ENCODE measurements at places on chromosomes 2 and 18. TPM values are rescaled to one million over a fixed set of nuclear protein-coding genes. Genes with fewer than 3 reads are reported as not detected.
A peak's percentile ranks its signal among the peaks of the same experiment; 100 is the strongest.

TLX2 gene
- total RNA-seq: not detected

CHRNG gene
- not detected for total RNA-seq

MIB1 gene
- 79.5 TPM for total RNA-seq

ESPNL gene
- total RNA-seq: 0.40 TPM

GREB1L gene
- 11.0 TPM for total RNA-seq

CNDP1 gene
- total RNA-seq: 0.29 TPM

MRPL30 gene
- total RNA-seq: 37.3 TPM

CYB5A gene
- total RNA-seq: 223 TPM

CNTNAP5 gene
- 8.9 TPM for total RNA-seq

- DNase-seq: no peak
Observed at GRCh38 chr2:148282201-148282600, 261.3 kb downstream of the MBD5 start.

- no peak for DNase-seq
Observed at GRCh38 chr2:68745006-68745405, 10.4 kb downstream of the ARHGAP25 start.

GRCh38 chr2:127941461-127941860 is 55.7 kb upstream of the AMMECR1L start:
- DNase-seq: no peak

GRCh38 chr2:158774681-158775080 is 20.4 kb upstream of the DAPL1 start:
- DNase-seq: no peak

GRCh38 chr2:240156435-240157146 is 16.1 kb upstream of the OTOS start:
- DNase-seq: no peak

GRCh38 chr2:227805578-227805977 is 8.1 kb upstream of the CCL20 start:
- no peak for DNase-seq

DNA sequence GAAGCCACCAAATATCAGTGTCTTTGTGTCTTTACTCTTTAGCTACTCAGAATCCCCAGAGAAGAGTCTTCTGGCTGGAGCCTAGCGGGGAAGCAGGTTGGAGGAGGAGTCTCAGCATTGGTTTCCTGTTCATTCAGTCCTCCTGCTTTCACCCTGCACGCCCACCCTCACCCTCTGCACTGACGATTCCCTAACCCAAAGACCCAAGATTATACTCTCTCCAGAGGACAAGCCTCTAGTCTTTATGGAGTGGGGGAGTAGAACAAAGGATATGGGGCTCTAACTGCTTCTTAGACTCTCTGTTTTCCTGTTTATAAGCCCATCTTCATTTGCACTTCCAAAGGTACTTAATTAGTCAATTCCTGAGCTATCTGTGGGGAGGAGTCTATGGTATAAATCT is 338.8 kb downstream of the AGPS start:
- no peak for DNase-seq

- no peak for DNase-seq
Observed at GRCh38 chr2:9560628-9561027, 5.0 kb upstream of the ADAM17 start.

GRCh38 chr18:31303771-31304170 is 14.2 kb upstream of the DSG1 start:
- no peak for DNase-seq

- no peak for DNase-seq
Observed at GRCh38 chr2:150129921-150130575, 357.4 kb downstream of the RND3 start.

DNA sequence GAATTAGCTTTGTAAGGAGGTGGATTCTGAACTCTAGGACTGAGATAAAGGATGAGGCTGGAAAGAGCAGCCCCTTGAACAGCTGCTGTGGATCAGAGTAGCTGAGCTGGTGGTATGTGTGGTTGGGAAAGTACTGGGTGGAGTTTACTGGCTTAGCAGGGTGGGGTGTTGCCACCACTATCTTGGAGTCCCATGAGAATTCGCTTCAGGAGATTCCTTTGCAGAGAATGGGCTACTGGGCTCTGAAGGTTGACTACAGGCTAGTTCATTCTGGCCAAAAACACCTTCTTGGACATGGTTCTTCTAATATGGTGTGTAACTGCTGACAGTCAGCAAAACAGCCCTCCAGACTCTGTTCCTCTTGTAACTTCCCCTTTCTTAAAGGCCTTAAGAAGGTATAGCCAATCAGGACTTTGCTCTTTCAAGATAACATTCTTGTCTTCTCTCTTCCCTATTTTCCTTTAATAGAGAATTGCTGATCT is 52.7 kb downstream of the TET3 start:
- DNase-seq: no peak

DNA sequence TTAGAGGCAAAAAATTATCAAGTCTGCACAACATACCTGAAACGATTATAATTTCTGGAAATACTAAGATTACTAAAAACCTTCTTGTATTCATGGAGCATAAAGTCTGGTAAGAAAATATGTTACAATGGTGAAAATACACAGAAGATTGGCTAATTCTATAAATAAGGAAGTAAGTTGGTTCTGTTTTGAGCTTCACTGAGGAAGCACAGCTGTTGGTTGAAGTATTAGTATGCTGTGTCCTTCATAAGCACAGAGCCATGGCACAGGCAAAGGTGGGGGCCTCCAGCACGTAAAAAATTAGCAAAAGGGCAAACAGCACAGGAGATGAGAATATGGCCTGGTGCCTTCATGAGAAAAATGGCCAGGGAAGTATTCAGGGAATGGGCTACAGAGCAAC is 40.4 kb upstream of the ANKRD62 start:
- no peak for DNase-seq

DNA sequence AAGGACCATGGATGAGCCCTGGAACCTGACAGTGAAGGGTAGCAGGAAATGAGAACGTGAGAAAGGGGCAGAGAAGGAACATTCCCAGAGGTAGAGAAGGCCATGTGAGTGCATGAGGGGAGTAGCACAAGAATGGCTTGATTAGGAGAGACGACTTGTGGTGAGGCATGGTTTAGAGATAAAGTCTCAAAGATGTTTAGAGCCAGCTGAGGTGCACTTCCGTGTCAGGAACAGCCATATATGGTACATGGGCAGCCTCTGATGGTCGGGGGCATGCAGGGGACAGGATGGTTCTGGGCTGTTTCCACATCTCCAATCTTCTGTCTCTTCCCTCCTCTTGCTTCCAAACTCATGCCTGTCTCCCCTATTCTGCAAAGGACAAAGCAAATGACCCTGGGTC is 28.8 kb upstream of the EFEMP1 start:
- no peak for DNase-seq

DNA sequence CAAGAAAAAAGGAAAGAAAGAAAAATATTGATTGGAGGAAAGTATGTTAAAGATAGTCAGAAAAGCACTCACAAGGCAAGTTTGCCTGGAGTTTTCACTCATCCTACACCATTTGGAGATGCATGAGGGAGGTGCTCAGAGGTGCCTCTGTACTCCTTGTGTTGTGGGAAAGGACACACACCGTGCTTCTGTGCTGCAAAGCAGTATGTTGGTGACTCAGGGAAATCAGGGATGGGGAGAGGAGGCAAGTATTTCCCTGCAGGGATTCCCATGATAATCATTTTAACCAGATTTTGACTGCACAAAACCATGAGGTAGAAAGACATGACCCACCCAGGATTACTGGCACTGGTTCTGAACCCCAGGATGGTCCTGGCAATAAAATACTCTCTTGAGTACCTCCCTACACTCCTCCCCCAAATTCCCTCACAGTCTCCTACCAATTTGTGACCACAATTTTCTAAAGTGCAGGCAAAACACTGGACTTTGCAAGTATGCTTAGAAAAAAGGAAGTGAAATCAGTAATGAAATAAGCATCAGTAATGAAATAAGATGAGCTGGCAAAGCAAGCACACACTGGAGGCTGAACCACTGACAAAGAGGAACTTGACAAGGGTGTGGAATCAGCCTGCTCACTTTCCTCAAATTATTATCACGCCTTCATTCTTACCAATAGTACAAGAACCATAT is 155.5 kb upstream of the ACVR2A start:
- DNase-seq: no peak

- DNase-seq: no peak
Observed at GRCh38 chr2:206154197-206154596, 5.0 kb downstream of the NDUFS1 start.

DNA sequence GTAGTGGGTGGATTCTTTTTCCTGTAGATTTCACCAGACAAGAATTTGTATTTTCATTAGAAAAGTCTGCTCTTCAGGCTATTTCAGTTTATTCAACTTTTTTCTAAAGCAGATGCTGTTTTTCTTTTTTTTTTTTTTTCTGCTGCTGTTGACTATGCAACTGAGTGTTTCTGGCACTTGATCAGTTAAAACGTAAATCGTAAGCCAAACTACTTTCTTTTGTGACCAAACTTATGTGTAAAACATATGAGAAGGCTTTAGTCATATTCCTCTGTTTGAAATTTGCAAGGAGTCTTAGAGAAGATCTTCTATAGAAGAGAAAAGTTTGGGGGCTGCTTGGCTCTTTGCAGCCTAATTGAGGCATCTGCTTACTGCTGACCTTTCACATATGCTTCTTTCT is 170.1 kb downstream of the PARD3B start:
- DNase-seq: no peak

DNA sequence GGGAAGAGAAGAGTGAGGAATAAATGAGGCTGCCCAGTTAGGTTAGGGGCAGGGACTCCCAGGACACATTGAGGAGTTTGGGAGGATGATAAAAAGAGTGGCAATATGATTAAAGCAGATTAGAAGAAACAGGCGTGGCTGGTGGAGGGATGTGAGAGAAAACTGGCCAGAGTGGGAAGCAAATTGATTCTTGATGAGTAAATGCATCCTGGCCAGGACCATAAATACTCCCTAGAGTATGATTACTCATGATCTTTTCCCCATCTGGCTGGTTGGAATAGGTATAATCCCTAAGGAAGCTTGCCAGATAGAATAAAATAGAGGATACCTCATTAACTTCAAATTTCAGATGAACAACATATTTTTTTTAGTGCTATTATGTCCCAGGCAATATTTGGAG is 21.5 kb upstream of the DAW1 start:
- no peak for DNase-seq

GRCh38 chr2:219099329-219099728 is 38.6 kb upstream of the IHH start:
- no peak for DNase-seq

- DNase-seq: no peak
Observed at GRCh38 chr2:120798567-120799247, 63.0 kb downstream of the GLI2 start.

- DNase-seq: no peak
Observed at GRCh38 chr2:153349603-153350002, 129.0 kb downstream of the RPRM start.

DNA sequence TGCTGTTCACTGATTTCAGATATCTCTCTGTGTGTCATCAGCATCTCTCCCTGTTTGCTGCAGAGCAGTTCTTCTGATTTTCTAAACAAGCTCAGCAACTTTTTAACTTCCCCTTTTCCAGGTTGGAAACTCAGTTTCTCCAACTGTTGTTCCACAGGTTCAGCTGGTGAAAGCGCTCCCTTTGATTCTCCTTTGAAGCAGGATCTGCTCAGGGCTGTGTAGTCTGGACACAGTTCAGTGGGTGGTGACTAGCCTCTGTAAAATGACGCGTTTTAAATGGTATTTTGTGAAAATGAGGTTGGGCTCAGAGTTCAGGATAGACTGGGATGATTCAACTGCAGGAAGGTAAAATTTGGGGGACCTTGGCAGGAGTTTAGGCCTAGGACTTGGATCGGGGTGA is 106.3 kb downstream of the TRIM43 start:
- no peak for DNase-seq

DNA sequence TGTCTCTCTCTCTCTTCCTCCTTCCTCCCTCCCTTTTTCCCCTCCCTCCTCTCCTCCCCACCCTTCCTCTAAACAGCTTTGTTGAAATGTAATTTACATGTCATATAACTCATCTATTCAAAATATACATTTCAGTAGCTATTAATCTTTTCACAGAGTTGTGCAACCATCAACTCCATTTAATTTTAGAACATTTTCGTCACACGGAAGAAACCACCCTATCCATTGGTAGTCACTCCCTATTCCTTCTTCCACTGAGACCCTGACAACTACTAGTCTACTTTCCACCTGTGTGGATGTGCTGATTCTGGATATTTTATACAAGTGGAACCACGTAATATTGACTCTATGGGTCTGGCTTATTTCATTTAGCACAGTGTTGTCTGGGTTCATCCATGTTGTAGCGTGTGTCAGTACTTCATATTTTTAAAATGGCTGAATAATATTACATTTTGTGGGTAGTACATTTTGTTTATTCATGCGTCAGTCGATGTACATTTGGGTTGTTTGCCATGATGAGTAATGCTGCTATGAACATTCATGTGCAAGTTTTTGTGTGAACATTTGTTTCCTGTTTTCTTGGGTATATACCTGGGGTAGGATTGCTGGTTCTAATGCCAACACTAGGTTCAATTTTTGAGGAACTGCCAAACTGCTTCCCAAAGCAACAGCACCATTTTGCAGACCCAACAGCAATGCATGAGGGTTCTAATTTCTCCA is 100.1 kb upstream of the GCFC2 start:
- DNase-seq: no peak

GRCh38 chr2:140580532-140581151 is 1550.2 kb downstream of the LRP1B start:
- no peak for DNase-seq

- no peak for DNase-seq
Observed at GRCh38 chr2:149080971-149081370, 42.5 kb downstream of the LYPD6B start.

GRCh38 chr18:79332646-79333045 is 63.1 kb upstream of the NFATC1 start:
- no peak for DNase-seq

- no peak for DNase-seq
Observed at GRCh38 chr2:38534746-38535403, 67.9 kb downstream of the HNRNPLL start.

DNA sequence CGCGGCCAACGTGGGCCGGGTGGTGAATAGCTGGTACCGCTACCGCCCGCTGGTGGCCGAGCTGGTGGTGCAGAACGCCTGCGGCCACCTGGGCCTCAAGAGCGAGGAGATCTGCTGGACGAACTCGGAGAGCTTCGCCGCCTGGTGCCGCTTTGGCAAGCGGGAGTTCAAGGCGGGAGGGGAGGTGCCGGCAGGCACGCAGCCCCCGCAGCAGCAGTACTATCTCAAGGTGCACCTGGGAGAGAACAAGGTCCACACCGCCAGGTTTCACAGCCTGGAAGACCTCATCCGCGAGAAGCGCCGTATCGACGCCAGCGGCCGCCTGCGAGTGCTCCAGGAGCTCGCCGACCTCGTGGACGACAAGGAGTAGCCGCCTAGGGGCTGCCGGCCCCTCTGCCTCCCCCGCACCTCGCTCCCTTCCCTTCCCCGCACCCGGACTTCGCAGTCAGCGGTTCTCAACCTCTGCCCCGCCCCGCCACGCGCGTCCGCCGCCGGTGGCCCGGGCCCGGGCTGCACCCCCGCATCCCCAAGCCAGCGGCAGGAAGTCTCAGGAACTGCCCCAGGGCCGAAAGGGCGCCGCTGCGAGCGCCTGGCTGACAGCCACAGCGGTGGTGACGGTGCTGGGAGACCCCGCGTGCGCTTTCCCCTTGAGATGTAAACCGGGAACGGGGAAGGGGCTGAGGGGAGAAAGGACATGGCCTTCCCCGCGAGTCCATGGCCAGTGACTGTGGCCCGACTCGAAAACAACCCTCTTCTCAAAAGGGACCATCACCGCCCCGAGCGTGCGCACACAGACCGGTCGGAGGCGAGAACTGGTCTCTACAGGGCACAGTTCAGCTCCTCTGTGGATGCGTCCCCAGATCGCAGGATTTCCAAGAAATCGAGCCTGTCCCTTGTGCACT is 2.2 kb downstream of the LRATD1 start:
- DNase-seq: peak; percentile 82

- DNase-seq: no peak
Observed at GRCh38 chr2:52115750-52116149, 1083.8 kb upstream of the NRXN1 start.
